Daoy (cell line): ENCODE measurements at places on chromosomes 3 and 15.
A peak's percentile ranks its signal among the peaks of the same experiment; 100 is the strongest.

GRCh38 chr3:120399372-120399771 lies 50.2 kb upstream of the LRRC58 start:
- DNase-seq = no peak

- peak; percentile 91 for DNase-seq
Measured at GRCh38 chr15:41621200-41622193, 38.7 kb upstream of the MGA start.

DNA sequence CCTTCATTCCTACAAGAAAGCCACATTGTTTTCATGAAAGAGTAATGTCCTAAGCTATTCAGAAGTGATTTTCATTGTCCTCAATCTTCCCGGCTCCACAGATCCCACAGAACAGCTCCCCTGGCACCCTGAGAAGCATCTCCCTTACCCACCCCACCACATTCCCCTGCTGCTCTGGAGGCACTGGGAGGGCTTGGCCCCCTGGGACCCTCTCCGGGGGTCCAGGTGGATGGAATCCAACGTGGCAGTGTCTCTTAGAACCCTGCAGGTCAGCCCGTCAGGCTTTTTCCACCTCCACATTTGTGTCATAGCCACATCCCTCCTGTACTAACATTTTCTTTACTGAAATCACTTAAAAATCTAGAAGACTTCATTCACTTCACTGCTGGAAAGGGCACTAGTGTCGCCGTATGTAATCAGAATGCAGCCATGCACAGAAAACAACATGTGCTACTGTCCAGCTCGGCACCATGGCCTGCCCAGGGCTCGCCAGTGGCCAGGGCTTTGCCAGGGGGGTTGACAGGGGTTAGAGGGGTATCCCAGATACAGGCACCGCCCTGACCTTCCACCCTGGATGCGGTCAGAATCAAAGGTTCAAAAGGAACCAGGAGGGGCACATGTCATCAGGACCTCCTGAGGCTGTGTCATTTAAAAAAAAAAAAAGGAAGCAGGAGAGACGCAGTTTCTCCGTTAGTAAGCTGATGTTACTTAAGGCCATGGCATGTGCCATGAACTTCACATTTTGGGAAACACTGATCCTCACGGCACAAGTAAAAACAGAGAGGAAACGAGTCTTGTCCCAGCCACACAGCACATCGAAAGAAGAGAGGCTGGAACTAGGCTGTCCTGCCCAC lies 106.3 kb downstream of the LSM3 start:
- no peak for DNase-seq

DNA sequence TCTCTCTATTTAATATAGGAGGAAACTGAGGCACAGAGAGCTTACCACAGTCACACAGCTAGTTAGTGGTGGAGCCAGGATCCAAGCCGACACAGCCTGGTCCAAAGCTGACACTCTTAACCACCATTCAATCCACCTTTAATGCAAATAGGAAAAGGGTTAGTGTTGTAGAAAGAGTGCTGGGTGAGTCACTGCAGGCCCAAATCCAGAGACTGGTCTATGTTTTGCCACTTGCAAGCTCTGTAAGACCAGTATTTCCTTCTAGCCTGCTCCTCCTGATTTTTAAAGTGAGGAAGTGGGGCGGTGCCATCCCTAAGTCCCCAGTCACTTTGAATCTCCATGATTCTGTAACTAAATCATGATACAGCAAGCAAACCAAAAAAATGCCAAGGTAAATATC lies 111.0 kb downstream of the MECOM start:
- DNase-seq = peak; percentile 28

DNA sequence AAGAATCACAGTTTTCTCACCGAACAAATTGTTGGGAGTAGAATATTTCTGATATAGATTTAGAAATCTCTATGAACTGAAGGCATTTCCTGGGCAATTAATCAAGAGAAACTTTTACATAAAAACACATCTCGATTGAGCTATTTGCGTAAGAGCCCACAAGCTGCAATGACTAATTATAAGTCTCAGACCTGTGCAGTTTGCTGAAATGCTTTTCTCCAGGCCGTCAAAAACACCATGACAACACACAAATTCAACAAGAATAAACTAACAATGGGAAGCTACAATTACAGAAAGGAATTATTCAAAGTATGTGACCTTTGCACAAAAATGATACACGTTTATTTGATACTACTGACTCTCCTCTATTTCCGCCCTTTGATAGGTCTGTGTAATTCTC lies 481.2 kb upstream of the WNT5A start:
- no peak for DNase-seq

DNA sequence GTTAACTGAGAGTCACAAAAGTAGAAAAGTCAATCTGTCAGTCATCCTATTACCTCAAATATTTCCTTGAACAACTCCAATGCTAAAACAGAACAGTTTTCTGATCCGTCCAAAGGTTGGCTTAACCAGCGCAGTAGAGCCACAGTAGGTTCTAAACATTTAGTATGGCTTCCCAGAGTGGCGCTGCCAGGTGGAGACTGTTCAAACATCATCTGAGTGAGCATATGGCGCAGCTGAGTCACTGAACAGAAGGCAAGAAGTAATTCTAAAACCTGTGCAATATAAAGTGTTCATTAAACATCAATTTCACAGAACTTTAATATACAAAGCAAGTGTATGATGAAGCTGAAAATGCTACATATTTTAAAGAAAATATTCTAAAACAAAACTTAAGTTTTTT lies 19.9 kb downstream of the CIP2A start:
- DNase-seq = no peak

- peak; percentile 63 for DNase-seq
Measured at GRCh38 chr15:60184579-60184978, 180.5 kb downstream of the FOXB1 start.

DNA sequence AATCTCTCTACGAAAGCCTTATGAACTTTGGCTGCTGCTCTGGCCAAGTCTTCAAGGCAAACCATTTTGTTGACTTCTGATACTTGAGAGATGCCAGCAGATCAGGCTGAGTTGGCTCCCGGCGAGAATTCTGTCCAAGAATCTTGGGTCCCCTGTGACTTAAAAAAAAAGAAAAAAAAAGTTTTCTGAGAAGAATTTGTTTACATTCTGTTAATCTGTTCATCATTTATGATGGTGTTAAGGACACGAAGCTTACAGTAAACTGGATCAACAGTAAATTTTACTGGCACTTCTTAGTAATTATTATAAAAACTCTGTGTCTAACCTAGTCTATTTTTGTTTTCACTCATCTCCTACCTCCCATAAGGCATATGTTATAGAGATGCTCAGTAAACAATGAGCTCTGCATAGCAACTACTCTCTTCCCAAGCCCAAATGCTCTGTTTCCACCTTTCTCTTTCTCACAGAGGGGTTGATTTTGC lies 320.9 kb upstream of the RASGRP1 start:
- no peak for DNase-seq

GRCh38 chr3:171783626-171784025 lies 26.7 kb downstream of the PLD1 start:
- no peak for DNase-seq

DNA sequence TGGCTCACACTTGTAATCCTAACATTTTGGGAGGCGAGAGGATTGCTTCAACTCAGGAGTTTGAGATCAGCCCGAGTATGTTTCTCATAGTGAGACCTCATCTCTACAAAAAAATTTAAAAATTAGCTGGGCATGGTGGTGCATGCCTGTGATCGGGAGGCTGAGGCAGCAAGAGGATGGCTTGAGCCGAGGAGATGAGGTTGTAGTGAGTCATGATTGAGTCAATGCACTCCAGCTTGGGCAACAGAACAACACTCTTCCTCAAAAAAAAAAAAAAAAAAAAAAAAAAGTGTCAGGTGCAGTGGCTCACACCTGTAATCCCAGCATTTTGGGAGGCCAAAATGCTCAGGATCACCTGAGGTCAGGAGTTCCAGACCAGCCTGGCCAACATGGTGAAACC lies 2.4 kb downstream of the RPL39L start:
- DNase-seq = peak; percentile 68

DNA sequence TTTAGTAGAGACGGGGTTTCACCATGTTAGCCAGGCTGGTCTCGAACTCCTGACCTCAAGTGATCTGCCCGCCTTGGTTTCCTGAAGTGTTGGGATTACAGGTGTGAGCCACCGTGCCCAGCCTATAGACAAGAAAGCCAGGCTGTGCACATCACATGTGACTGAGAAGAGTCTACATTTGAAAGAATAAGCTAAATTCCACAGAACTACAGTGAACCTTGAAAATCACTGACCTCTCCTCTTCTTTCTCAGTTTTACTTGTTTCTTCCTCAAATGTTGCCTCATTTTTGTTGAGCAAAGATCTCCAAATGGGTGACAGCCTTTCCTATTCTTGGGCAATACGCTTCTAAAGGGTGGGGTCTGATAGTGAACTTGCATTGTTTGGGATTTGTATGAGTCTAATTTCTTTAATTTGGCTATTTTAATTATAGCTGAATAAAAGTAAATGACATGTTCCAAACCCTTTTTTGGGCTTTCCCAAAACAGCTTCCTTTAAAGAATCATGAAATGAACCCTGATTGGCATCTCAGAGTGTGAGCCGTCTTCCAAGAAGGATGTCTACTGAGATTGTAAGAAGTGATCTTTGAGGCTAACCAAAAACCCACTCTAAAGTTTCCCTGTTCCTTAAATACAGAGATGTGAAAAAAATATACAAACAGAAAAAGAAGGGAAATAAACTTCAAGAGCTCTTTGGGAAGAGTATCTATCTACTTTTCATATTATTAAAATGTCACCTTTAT lies 21.6 kb upstream of the SPTBN5 start:
- no peak for DNase-seq

DNA sequence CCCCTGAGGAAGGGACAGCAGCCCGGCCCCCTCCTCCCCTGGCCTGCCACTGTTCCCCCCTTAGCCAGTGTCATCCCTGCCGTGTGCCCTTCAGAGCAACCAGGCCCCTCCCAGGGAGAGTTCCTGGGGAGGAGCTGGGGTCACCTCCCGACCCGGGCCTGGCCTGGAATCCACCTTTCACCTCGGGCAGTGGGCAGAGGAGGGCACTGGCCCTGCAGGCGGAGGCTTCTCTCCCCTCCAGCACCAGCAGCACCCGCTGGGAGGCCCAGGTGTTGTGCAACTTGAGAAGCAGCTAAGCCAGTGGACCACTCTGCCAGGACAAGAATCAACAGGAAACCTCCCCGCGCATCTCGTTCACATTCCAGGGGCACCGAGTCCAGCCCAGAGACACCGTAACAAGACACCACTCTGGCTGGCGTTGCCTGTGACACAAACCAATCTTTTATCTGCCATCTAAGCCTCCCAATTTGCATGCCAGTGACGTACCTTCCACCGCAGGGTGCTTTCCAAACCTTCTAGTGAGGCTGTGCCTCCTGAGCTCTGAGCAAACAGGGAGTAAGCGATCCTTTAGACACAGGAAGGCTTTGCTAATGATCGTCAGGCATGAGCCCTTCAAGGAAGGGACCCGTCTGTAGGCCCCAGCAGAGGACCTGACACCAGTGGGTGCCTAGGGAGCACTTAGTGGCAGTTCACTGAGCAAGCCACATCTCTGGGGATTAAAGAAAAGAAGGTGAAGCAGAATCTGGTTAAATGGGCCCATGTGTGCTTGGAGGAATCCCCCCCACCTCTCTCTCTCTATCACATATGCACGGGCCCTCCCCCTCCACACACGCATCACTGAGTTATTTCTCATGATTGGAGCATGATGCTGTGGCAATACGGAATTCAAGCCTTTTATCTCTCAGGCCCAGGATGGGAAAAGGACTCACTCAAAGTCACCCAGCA lies 98.9 kb upstream of the TLE3 start:
- peak; percentile 98 for DNase-seq

DNA sequence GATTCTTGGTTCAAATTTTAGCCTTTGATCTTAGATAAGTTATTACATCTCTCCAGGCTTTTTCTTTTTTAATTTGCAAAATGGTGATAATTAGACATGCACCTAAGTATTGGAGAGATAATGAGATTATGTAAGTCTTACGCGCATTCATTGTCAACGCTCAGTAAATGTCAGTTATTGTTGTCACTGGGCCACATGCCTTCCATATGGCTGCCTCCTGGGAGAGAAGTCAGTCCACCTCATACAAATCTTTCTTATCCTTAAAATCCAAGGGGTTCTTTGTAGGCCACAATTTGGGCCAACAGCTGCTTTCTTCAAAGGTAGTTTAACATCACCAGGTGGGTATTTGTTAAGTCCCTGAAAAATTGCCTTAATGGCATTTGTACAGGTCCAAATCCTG lies 25.5 kb upstream of the PTPRG start:
- DNase-seq = no peak

GRCh38 chr3:181622365-181622764 lies 89.4 kb upstream of the SOX2 start:
- peak; percentile 62 for DNase-seq

DNA sequence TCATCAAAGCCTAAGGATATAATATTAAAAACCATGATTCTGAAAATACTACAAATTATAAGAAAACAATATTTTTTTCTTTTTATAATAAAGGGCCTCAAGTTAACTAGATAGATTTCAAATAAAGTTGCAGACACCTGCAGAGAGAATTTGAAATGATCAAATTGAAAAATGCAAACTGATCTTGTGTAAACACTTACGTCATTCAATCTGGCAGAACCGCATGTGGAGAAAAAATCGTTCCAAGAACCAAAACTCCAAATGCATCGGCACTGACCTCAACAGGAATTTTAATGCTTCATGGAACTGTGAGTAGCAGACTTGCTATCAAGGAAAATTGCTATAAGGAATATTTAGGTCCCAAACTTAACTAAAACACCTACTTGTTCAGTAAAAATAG lies 17.2 kb downstream of the CPA3 start:
- DNase-seq = peak; percentile 61

GRCh38 chr15:77580996-77581682 lies 51.6 kb downstream of the LINGO1 start:
- DNase-seq = no peak

DNA sequence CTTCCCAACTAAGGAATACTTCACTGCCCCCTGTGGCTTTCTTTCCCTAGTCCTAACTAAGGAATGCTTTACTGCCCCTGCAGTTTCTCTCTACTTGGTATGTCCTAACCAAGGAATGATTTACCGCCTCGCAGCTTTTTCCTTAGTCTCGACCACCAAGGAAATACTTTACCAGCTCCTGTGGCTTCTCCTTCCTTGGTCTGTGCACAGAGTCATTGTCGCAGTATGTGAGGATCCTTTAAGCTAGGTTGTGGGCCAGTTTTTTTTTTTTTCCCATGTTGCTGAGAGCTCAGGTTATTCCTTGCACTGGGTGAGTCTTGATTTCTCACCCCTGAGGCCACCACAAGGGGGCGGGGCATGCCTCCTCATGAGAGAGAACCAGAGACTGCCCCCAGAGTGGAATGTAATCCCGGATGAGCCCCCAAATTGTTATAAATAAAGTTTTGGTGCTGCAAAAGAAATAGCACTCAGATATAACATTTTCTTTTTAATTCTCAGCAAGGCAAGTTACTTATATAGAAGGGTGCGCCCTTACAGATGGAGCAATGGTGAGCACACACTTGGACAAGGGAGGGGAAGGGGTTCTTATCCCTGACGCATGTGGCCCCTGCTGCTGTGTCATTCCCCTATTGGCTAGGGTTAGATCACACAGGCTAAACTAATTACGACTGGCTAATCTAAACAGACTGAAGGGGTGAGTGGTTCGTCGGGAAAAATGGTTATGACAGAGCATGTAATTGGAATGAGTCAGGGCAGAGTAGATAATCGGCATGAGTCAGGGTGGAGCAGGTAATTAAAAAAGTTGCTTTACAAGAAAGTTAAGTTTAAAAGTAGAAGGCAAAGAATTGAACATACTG lies 27.0 kb downstream of the NDUFB4 start:
- peak; percentile 79 for DNase-seq
